ENCODE measurements at places on chromosomes 5 and 9. TPM values are rescaled to one million over a fixed set of nuclear protein-coding genes. Genes with fewer than 3 reads are reported as not detected.
A peak's percentile ranks its signal among the peaks of the same experiment; 100 is the strongest.

- DNase-seq = peak; percentile 50
Measured at GRCh38 chr5:122170620-122171019, 41.3 kb downstream of the ZNF474 start.

GRCh38 chr9:4027606-4028005 is 272.3 kb downstream of the GLIS3 start:
- DNase-seq = no peak

Gene PCDHB14
- 0.28 TPM for total RNA-seq

Gene MCTP1
- total RNA-seq = not detected

All from IMR-90 (cell line).